ENCODE measurements at places on chromosomes 13 and 19.

GRCh38 chr13:24630851-24631620 is 49.2 kb upstream of the ATP12A start:
- DNase-seq: no peak

DNA sequence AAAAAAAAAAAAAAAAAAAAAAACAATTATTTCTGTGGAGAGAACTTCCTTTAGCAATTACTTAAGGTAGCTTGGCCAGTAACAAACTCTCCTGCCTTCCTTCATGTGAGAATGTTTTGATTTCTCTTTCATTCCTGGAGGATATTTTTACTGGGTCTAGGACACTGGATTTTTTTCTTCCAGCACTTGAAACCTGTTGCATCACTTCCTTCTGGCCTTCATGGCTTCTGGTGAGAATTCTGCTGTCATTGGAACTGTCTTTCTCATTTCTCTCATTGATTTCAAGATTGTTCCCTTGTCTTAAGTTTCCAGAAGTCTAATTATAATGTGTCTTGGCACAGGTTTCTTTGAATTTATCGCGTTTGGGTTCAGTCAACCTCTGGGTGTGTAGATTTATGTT is 19.3 kb upstream of the RAB20 start:
- no peak for DNase-seq

DNA sequence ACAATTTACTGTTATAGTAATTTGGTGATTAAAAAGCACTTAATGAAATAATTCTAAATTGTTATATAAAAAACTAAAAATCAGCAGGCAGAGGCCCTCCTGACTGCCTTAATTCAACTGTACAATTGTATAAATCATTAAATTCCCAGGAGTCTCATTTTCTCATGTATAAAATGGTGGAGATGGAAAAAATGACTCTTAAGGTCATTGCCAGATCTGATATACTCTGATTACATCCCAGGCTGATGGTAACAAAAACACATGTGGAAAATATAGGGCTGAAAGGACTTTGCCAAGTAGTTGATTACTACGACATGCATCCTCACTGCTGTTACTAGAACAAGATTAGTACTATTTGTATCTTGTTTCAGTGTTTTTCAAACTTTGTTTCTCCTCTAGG is 1020.0 kb upstream of the SLC10A2 start:
- no peak for DNase-seq

GRCh38 chr13:66661336-66661735 is 568.8 kb downstream of the PCDH9 start:
- no peak for DNase-seq
